Activated T-cell treated with anti-CD3 and anti-CD28 coated beads, Interleukin-2, amount 50 U/mL, for 48 hours (primary cell): ENCODE measurements at places on chromosomes 3 and 15.

DNA sequence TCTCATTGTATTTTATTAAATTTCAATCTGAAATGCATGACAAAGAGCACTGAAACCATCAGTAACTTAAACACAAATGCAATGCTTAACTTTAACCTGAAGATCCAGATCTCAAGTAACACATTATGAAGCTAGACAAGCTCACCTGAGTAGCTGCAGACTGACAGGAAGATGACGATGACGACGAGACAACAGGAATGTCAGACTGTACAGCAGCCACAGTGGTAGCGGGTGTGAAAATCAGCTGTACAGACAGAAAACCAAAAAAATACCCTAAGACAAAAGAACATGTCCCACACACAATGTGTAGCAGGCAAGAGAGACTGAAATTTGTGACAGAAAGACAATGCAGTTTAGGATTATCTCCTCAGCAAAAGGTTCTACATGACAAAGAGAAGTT is 36.3 kb downstream of the PHC3 start:
- DNase-seq: no peak

DNA sequence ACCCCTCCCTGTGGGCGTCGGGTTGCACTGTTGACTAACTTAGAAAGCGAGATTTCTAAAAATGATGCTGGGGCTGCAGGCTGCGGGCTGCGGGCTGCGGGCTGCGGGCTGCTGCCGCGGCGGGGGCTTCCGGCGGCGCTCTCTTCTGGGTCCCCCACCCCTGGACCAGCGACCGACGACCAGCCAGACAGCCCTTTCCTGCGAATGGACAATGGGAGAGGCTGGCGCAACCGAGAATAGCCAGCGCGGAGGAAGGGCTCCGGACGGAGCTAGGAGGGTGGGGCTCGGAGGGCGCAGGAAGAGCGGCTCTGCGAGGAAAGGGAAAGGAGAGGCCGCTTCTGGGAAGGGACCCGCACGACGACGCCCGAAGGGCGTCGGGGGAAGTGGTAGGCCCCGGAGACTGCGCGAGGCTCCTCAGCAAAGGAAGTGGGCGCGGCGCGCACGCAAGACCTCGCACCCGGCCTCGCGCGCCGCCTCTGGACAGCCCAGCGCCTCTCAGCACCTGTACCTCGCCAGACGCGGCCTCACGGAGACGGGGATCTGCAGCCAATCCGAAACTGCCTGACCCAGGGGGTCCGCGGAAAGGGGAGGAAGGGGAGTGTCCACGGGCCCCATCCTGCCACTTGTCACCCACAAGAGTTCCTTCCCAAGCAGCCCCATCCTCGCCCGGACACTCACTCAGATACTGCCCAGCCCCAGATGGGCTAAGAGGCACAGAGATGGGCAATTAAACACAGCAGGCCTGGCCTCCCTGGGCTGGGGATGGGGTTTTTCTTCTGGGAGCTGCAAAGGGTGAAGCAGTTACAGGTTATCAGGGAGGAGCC is 70.7 kb downstream of the SLC12A8 start:
- peak; percentile 86 for DNase-seq

DNA sequence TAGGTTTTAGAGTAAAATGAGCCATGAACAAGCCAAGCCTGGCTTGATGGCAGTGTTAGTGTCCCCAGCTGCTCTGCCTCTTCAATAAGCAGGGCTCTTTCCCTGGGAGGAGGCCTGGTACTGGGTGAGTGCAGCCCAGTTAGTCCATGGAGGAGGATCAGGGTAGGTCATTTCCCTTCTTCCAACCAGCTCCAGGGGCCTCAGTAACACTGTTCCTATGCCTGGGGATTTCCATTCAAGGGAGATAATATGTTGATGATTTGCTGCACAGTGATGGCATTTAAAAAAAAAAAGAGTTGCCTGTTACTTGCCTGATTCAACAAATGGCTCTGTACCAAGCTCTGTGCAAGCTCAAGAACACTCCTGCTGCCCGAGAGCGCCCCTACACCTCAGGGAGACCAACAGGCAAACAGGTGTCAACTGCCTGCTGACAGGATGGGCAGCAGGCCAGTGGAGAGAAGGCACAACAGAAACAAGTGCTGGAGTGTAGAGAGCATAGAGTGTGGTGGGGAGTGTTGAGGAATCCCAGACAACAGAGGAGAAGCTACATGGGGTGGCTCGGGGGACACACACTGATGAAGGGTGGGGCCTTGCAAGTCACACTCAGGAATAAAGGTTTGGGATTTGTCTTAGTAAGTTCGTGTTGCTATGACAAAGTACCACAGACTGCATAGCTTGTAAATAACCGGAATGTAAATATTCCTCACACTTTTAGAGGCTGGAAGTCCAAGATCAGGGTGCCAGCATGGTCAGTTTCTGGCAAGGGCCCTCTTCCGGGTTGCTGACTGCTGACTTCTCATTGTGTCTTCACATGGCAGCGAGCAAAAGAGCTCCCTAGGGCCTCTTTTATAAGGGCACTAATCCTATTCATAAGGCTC is 78.6 kb upstream of the PXYLP1 start:
- DNase-seq: no peak

DNA sequence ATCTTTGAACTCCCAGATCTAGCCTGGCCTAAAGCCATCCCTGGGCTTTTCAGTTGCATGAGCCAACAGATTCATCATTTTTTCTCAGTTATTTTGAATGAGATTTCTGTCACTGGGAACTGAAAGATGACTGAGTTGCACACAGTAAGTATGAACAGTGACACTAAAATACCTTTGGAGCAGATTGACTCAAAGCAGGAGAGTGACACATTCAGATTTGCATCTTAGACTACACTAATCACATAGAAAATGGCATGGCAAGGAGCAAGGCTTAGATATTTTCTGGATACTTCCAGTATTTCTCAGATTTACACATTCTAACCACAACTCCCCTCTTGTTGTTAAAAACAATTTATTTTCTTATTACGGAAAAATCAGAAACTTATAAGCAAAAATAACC is 32.8 kb downstream of the SEC62 start:
- DNase-seq: no peak

DNA sequence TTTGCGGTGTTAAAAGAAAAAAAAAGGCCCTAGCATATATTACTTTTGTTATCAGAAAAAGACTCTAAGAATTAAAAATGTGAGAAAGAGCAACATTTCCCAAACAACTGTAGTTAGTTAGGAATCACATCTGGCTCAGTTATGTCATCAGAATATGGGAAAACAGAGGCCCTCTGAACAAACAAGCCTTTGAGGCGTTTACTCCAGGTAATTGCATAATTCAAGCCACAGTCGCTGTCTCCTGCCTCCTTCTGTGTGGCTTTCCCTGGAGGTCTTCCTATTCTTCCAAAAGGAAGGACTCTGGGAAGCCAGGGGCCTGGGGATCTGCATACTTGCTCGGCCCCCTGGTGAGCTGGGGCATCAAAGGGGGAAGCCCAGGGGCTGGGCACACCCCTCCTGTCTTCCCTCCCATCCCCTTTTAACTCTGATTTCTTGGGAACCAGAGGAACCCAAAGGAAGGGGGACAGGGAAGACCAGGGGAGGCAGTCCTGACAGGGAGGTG is 3.7 kb upstream of the FAM107A start:
- DNase-seq: no peak

DNA sequence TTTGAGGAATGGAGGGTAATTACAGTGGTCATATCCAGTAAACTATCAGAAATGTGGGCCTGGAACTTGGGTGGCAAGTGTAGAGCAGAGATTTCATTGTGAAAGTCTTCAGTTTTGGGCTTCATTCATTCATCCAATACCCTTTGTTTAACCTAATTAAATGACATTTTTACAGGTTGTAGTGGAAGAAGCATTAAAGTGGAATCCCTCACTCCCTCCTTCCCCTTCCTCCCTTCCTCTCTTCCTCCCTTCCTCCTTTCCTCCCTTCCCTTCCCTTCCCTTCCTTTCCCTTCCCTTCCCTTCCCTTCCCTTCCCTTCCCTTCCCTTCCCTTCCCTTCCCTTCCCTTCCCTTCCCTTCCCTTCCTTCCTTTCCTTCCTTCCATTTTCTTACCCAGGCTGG is 219.3 kb downstream of the PDCD6IP start:
- no peak for DNase-seq

- no peak for DNase-seq
These were observed 4.4 kb upstream of the ATOSA start for GRCh38 chr15:52683580-52683979.

DNA sequence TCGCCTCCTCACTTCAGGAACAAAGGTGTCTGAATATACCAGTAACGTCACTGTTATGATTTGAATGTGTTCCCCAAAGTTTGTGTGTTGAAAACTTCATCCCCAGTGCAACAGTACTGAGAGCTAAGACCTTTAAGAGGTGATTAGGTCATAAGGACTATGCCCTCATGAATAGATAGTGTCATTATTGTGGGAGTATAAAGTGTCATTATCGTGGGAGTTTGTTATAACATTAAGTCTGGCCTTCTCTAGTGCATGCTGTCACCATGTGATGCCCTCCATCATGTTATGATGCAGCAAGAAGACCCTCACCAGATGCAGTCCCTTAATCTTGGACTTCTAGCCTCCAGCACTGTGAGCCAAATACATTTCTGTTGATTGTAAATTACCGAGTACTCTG is 53.7 kb upstream of the TLE3 start:
- no peak for DNase-seq
